ENCODE measurements at places on chromosomes 5 and 9.

DNA sequence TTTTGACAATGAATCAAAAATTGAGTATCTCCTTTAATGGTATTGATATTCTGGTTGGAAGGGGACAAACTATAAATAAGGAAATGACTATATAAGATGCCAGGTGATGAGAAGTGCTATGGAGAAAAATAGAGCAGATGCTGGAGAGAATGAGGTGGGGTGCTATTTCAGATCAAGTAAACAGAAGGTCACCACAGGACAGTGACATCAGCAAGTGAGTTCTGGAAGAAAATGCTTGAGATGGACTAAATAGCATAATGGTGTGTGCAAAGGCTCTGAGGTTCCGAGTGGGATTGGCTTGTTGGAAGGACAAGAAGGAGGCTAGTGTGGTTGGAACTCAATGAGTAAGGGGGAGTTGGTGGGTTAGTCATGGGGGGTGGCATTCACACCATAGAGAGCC lies 157.5 kb upstream of the SGCD start:
- no peak for DNase-seq
- H3K4me3 ChIP-seq = no peak overlapping the region
- no peaks in the 10 kb centered on the region for H3K36me3 ChIP-seq
- H3K27ac ChIP-seq = no peak overlapping the region
- H3K27me3 ChIP-seq = no peaks in the 10 kb centered on the region

- no peak for DNase-seq
- no peaks in the 10 kb centered on the region for H3K27me3 ChIP-seq
- H3K4me3 ChIP-seq = no peak overlapping the region
- no peak overlapping the region for H3K27ac ChIP-seq
- H3K4me1 ChIP-seq = no peaks in the 10 kb centered on the region
These were observed 190.1 kb downstream of the ESM1 start for GRCh38 chr5:54795284-54795683.

- no peak overlapping the region for H3K4me3 ChIP-seq
- no peaks in the 10 kb centered on the region for H3K27me3 ChIP-seq
- H3K4me1 ChIP-seq = no peaks in the 10 kb centered on the region
These were observed 1191.7 kb upstream of the CDH6 start for GRCh38 chr5:30001826-30002225.

DNA sequence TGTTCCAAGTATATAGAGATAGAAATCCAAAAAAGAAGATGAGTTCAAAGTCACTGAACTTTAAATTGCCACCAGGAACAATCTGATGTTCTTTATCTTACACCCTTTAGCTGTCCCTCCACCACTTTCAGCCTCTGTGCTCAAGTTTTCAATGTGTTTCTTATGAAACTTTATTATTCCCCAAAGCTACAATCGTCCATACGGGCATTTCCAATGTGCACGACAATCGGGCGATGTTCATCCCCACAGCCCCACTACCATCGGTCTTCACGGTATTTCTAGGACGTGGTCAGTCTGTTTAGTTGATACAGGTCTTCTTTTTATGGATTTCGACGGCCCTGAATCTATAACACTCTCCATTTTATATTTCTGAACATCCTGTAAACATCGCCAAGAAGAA lies 238.7 kb upstream of the DAP start:
- no peaks in the 10 kb centered on the region for H3K4me1 ChIP-seq
- DNase-seq = no peak
- no peak overlapping the region for H3K27ac ChIP-seq
- peaks cover 14% of the 10 kb centered on the region for H3K27me3 ChIP-seq
- H3K36me3 ChIP-seq = no peaks in the 10 kb centered on the region
- no peak overlapping the region for H3K4me3 ChIP-seq

DNA sequence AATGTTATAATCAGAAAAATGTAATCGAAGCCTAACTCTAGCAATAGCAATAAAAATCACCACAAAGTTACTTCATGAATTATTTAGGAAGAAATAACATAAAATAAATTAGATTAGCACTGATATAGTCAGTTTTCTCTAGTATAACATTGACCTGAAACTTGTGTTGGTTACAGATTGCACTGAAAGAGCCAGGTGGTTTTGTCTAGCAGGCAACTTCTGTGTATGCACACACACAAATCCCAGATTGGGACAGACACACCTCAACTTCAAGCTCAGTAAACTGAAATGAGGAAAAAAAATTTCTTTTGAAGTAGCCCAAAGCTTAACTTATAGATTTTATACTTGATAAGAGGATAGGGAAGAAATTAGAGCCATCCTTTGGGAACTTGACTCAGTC lies 129.3 kb downstream of the EFNA5 start:
- no peaks in the 10 kb centered on the region for H3K36me3 ChIP-seq
- peak overlapping the region; percentile 81 for H3K27ac ChIP-seq
- H3K4me3 ChIP-seq = no peak overlapping the region
- no peaks in the 10 kb centered on the region for H3K27me3 ChIP-seq
- H3K4me1 ChIP-seq = peaks cover 19% of the 10 kb centered on the region

DNA sequence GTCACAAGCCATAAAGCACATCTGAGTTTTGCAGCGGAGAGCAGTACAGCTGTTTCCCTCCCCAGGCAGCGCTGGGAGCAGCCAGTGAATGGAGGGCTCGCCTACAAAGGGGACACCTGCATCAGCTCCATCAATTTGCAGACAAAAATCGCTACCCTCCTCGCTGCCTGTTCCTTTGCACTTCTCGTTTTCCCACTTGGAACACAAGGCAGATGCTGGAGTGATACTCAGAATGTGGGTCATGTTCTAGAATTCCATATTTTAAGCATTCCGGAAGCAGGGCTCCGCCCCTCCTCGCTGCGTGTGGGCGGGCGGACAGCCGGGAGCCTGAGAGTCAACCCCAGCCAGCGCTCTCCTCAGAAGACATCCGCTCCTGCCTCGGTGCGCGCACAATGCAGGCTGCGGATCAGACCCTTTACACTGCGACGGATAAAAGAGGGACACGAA lies 92.1 kb downstream of the LMNB1 start:
- H3K4me3 ChIP-seq = no peak overlapping the region
- H3K27me3 ChIP-seq = no peaks in the 10 kb centered on the region
- H3K36me3 ChIP-seq = no peaks in the 10 kb centered on the region
- no peak overlapping the region for H3K27ac ChIP-seq

GRCh38 chr5:74643111-74643562 lies 2.6 kb upstream of the ENC1 start:
- DNase-seq = no peak
- peak overlapping the region; percentile 57 for H3K27ac ChIP-seq
- H3K4me3 ChIP-seq = no peak overlapping the region
- no peaks in the 10 kb centered on the region for H3K36me3 ChIP-seq
- H3K4me1 ChIP-seq = peaks cover 54% of the 10 kb centered on the region
- H3K27me3 ChIP-seq = no peaks in the 10 kb centered on the region

GRCh38 chr5:166938071-166938470 lies 1353.4 kb upstream of the WWC1 start:
- no peaks in the 10 kb centered on the region for H3K36me3 ChIP-seq
- H3K4me1 ChIP-seq = no peaks in the 10 kb centered on the region
- H3K4me3 ChIP-seq = no peak overlapping the region
- no peak overlapping the region for H3K27ac ChIP-seq

DNA sequence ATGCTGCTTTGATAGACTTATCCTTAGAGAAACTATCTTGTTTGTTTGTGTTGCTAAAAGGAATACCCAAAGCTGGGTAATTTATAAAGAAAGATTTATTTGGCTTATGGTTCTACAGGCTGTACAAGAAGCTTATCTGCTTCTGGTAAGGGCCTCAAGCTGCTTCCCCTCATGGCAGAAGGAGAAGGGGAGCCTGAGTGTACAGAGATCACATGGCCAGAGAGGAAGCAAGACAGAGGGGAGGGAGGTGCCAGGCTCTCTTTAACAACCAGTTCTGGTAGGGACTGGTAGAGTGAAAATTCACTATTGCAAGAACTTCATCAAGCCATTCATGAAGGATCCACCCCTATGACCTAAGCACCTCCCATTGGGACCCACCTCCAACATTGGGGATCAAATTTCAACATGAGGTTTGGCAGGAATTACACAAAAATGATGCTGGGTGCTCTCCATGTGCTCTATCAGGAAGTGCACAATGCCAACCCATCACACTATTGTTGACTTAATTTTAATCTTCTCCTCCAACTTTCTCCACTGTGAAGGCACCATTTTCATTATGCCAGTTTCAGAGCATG lies 115.1 kb upstream of the SHB start:
- H3K36me3 ChIP-seq = no peaks in the 10 kb centered on the region
- H3K27me3 ChIP-seq = no peaks in the 10 kb centered on the region
- H3K4me3 ChIP-seq = no peak overlapping the region
- peak overlapping the region; percentile 42 for H3K27ac ChIP-seq
- peaks cover 45% of the 10 kb centered on the region for H3K4me1 ChIP-seq

GRCh38 chr5:34022121-34022705 lies 14.4 kb upstream of the AMACR start:
- no peak for DNase-seq
- H3K4me1 ChIP-seq = no peaks in the 10 kb centered on the region
- H3K27me3 ChIP-seq = no peaks in the 10 kb centered on the region
- no peak overlapping the region for H3K4me3 ChIP-seq

GRCh38 chr5:9596171-9596780 lies 33.9 kb downstream of the TAS2R1 start:
- no peaks in the 10 kb centered on the region for H3K27me3 ChIP-seq
- H3K27ac ChIP-seq = no peak overlapping the region
- H3K36me3 ChIP-seq = no peaks in the 10 kb centered on the region
- no peak for DNase-seq
- H3K4me3 ChIP-seq = no peak overlapping the region

DNA sequence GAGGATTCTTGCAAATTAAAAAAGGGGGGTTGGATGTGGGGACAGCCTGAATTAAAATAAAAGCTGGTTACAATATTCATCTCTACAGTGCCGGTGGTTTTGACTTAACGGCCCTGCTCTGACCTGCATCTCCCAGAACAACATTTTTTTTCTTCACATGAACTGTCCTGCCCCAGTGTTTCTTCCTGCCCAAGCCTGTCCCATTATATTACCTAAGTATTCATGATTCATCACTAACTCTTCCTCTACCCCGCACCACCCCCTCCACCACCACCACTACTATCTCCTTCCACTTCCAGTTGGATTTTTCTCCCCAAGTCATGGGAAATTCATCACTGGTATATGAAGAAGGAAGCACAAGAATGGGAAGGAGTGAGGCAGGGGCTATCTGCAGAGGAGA lies 90.1 kb downstream of the ZFAND5 start:
- H3K36me3 ChIP-seq = no peaks in the 10 kb centered on the region
- no peak overlapping the region for H3K4me3 ChIP-seq
- H3K27ac ChIP-seq = no peak overlapping the region
- no peak for DNase-seq
- peaks cover 3% of the 10 kb centered on the region for H3K4me1 ChIP-seq

All from esophagus squamous epithelium (tissue), 5 donors.